ENCODE measurements at places on chromosomes 3 and 15.
A peak's percentile ranks its signal among the peaks of the same experiment; 100 is the strongest.

GRCh38 chr3:70989174-70989573, 594.4 kb downstream of the FOXP1 start:
- no peak for DNase-seq

DNA sequence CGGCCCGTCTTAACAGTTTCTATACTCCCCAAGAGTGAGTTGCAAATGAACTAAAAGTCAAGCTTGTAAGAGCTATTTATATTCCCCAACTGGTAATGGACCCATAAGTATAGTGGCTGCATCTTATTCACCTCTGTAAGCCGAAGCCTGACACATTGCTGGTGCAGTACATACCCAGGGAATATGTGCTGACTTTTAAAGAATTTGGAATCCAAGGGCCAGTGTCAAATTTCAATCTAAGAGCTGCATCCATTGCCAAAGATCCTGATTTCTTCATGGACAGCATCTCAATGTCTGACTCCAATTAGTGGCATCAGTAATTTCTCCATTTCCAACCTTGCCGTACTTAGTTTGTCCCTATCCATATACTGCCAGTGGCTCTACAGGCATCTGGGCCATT, 42.0 kb downstream of the FRMD4B start:
- no peak for DNase-seq

GRCh38 chr3:155494332-155494731, 200.8 kb upstream of the STRIT1 start:
- peak; percentile 72 for DNase-seq

DNA sequence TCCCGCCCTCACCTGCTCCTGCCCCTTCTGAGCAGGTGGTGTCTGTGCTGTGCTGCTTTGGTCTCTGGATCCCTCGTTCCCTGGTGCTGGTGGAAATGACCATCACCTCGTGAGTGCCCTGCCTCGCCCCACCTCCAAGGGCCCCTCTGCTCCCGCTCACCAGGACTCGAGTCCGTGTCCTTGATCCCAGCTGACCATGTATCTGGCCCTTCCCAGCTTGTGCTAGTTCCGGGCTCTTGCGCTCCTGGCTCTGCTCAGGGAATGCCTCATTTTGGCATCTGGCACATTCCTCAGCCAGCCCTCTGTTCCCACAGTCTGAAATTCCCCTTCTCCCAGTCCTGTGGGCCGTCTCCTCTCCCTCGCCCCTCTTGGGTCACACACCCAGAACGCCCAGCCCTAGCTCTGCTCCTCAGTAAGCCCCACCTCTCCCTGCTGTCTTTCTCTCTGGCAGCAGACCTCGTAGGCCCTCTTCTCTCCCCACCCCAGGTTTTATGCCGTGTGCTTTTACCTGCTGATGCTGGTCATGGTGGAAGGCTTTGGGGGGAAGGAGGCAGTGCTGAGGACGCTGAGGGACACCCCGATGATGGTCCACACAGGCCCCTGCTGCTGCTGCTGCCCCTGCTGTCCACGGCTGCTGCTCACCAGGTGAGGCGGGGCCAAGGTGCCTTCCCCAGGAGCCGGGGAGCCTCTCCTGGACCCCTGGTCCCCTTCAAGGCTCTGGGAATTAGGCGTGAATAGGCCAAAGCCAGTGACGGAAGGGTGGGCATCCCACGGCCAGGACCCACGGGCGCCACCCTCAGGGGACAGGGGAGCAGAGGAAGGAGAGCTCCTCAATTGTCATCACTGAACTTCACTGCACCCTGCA, 11.5 kb downstream of the SLC51A start:
- no peak for DNase-seq

DNA sequence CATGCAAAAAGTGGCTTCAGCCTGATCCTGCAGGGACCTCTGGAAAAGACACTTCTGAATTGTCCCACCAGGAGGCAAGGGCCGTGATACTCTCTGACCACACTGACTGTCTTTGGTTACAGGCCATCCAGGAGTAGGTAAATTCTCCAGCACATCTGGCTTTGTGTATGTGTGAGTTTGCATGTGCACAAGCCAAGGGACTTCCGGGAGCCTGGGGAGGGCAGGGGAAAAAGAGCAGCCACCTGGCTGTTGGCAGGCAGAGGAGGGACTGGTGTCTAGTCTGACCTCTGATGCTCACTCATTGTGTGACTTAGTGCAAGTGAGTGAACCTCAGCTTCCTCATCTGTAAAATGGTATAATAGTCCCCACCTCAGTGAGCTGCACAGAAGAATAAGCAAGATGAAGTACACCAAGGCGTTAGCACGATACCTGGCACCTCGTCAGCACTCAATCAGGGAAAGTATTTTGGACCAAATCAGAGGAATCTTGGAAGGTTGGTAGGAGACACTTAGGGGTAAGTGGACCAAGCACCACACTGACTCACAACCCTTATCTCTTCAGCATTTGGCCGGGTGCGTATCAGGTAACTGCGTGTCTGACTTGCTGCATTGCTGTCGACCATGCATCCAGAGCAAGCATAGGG, 19.1 kb downstream of the KLHL6 start:
- no peak for DNase-seq
